ENCODE measurements at places on chromosomes 2 and 18. TPM values are rescaled to one million over a fixed set of nuclear protein-coding genes. Genes with fewer than 3 reads are reported as not detected.

ZNF519 gene
- total RNA-seq: 1.2 TPM

MFSD2B gene
- not detected for total RNA-seq

DPP10 gene
- 0.33 TPM for total RNA-seq

NEURL3 gene
- 0.43 TPM for total RNA-seq

- DNase-seq: no peak
These were observed 138.9 kb downstream of the HNMT start for GRCh38 chr2:138103156-138103555.

DNA sequence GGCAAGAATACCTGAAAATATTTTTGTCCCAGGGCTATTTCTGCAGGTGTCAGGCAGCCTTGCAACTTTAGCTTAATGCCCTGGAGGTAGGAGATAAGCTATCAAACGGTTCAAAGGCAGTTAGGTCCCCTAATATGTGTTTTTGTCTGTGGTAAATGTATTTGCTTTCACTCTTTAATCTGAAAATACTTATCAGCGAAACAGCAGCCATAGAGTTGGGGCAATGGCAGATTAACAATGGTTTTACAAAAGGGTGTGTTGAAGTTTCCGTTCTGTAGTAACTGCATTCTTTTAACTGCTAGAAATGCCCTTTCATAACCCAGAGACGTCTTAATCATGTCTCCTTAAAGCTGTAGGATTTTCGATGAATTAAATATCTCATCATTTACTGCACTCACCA, 265.0 kb upstream of the TRIB2 start:
- no peak for DNase-seq

- no peak for DNase-seq
These were observed 61.5 kb upstream of the TWIST2 start for GRCh38 chr2:238786379-238786778.

GRCh38 chr18:27723168-27723567, 453.8 kb downstream of the CDH2 start:
- no peak for DNase-seq

- DNase-seq: no peak
These were observed 115.8 kb upstream of the SIX3 start for GRCh38 chr2:44825702-44826101.

DNA sequence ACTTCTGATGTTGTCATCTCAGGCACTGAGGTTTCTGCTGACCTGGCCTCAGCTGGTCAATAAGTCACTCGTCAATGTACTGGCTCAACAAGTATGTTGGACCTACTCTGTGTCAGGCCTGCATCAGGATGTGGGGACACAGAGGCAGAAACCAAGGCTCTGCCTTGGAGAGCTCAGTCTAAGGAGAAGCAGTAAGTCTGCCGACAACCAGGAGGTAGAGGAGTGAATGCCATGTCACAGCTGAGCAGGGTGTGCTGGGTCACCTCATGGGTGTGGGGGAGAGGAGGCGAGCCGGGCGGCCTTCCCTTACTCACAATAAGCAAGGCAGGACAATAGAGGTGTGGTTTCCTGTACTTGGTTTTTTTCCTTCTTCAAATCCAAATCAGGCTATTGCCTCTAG, 75.8 kb downstream of the COLEC12 start:
- DNase-seq: no peak

DNA sequence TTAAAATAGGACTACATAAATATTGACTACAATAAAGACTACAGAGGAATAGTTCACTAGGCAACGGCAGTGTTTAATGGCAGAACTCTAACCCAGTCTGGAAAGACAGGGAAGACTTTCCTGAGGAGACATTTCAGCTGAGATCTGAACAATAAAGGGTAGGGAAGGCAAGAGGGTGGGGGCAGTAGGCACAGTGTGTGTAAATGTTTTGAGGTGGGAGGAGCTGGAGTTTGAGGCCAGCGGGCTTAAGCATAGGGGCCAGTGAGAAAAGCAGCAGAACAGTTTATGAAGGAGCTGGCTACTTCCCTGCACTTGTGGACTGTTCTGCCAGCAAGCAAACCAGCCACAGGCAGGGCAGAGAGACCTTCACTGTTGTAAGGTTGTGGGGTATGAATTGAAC, 76.6 kb upstream of the UGP2 start:
- no peak for DNase-seq

- DNase-seq: no peak
These were observed 14.3 kb upstream of the ST8SIA5 start for GRCh38 chr18:46771141-46771540.

DNA sequence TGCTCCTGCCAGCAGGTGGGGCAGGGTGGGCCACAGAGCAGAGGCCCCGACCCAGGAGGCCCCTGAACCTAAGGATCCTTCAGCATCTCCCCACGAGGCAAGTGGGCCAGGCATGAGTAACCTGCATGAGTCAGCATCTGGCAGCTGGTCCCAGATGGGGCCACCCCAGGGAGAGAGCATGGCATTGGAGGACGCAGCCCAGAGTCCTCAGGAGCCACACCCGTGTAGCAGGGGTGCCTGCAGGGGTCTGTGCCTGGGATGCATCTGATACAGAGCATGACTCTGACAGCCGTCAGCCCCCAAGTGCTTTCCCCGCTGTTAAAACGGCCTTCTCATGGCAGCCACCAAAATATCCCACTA, 185.6 kb upstream of the SALL3 start:
- DNase-seq: no peak

DNA sequence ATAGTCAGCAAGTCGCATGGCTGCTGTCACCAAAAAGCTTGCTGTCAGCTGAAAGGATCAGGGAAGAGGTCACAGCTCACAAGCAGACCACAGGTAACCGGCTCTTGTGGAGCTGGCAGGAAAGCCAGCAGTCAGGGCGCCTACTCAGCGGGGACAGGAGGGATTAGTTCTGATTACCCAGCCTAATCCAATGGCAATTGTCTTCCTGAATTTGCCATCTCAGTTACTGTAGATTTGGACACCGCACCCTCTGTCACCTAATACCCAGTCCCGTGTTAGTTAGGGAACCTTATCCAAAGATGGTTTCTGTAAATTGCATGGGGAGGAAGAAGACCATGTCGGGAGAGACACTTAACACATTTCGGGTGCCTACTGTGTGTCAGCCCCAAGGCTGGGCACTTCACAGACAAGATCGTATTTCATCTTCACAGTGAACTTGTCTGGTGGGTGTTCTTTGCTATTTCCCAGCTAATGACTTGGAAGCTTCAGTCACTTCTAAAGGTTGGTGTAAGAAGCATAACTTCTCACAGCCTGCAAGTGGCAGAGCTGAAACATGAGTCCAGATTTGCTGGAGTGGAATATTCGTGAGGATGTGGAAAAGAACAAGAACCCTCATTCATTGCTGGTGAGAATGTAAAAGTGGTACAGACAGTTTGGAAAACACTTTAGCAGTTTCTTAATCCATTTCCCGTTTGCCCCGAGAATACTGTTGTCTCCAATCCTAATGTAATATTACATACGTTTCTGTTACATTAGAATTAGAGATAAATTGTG, 9.9 kb downstream of the ALPK2 start:
- DNase-seq: no peak

GRCh38 chr2:230153390-230153976, 66.3 kb downstream of the SP110 start:
- no peak for DNase-seq

DNA sequence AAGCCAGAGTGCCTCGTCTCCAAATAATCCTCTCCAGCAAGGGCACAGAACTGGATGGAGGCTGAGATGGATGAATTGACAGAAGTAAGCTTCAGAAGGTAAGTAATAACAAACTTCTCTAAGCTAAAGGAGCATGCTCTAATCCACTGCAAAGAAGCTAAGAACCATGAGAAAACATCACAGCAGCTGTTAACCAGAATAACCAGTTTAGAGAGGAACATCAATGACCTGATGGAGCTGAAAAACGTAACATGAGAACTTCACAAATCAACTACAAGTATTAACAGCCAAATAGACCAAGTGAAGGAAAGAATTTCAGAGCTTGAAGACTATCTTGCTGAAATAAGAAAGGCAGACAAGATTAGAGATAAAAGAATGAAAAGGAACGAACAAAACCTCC, 32.3 kb downstream of the WDPCP start:
- DNase-seq: no peak

- DNase-seq: no peak
These were observed 134.3 kb upstream of the AQP4 start for GRCh38 chr18:26999797-27000196.

GRCh38 chr2:225122583-225123486, 80.6 kb upstream of the DOCK10 start:
- DNase-seq: no peak

GRCh38 chr18:12306752-12307700, 1.0 kb upstream of the TUBB6 start:
- no peak for DNase-seq

- no peak for DNase-seq
These were observed 25.4 kb downstream of the CHRNA1 start for GRCh38 chr2:174738841-174739240.

Measured in left lobe of liver (tissue), 2 donors.